ENCODE measurements at places on chromosomes 5 and 9. TPM values are rescaled to one million over a fixed set of nuclear protein-coding genes. Genes with fewer than 3 reads are reported as not detected.

Gene PCDHAC2
- 1.4 TPM for total RNA-seq

Gene SHC3
- total RNA-seq = 3.5 TPM

Gene RAI14
- 264 TPM for total RNA-seq

Gene GABBR2
- total RNA-seq = not detected

DNA sequence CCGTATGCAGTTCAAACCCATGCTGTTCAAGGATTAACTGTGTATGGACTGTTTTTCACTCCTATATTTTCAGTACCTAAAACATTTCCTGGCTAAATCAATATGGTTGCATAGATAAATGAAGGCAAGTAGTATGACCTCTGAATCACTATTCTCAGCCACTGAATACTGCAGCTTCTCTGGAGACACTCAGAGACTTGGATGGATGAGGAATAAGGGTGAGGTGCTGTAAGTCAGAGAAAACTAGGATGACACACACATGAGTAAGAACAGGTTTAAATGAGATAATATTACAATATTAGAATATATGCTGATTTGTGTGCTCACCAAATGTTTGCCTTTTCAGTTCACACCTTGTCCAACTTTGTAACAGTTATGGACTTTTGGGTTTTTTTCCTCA, 26.0 kb upstream of the ANXA1 start:
- no peak for DNase-seq

GRCh38 chr5:53120165-53120564, 10.6 kb upstream of the MOCS2 start:
- no peak for DNase-seq

GRCh38 chr9:85715587-85715986, 26.2 kb downstream of the AGTPBP1 start:
- DNase-seq = no peak

DNA sequence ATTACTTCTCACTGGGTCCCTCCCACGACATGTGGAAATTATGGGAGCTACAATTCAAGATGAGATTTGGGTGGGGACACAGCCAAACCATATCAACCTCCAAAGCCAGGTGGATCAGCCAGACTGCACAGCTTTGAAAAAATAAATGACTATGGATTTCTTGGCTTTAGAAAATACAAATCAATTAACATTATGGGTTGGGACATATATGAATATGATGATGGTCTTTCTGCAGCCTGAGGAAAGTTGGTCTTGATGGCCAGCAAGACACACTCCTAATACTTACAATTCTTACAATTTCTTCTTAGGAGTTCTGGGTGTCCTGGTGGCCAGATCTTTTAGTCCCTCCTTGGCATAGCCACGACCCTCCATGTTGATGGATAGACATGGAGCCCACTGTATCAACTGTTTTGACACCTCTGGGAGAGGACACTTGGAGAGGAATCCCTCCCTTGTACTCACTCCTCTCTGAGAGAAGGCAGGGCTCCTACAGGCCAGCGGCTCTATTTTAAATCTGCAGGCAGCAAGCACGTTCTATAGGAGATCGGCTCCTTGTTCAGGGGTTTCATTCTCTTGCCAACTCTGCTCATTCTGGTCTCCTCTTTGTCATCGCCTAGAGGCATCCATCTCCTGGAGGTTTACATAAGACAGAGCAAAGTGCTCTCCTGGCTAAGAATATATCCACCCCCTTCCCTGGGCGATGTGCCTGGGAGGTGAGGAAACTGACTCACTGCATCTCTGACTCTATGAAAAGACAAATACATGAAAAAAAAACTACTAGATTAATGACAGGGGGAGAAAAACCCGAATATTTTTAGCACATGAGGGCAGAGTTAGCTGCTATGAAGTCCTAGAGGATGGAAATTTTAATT, 145.9 kb downstream of the CARTPT start:
- DNase-seq = no peak

DNA sequence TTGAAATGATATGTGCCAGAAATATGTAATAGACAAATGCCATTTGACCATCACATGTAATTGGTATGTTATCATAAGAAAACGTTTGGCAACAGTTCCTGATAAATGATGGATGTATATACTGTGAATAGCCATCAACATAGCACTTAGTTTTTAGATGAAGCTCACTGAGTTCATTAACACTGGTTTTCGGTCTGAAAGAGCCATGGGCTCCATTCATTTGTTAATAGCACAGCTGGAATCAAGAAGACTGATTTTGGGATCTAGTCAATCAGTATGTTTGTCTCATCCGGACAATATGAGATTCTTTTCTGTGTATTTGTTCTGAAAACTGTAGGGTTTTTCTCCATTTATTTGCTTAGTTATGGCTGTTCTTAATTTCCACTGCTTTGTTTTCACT, 413.5 kb upstream of the CLINT1 start:
- DNase-seq = no peak

- no peak for DNase-seq
These were observed 174.2 kb downstream of the DCP2 start for GRCh38 chr5:113150821-113151220.
